ENCODE measurements at places on chromosomes 13 and 19. TPM values are rescaled to one million over a fixed set of nuclear protein-coding genes. Genes with fewer than 3 reads are reported as not detected.

Gene PBX4
- not detected for total RNA-seq

Gene CEACAM1
- 0.36 TPM for total RNA-seq

Gene C19orf67
- not detected for total RNA-seq

Gene OBI1
- 6.7 TPM for total RNA-seq

Gene CGB3
- not detected for total RNA-seq

- H3K36me3 ChIP-seq = no peaks in the 10 kb centered on the region
- H3K4me3 ChIP-seq = no peak overlapping the region
- peaks cover 32% of the 10 kb centered on the region for H3K4me1 ChIP-seq
- H3K27me3 ChIP-seq = no peaks in the 10 kb centered on the region
These were observed 19.1 kb downstream of the GPR183 start for GRCh38 chr13:99288089-99288488.

GRCh38 chr13:20714563-20715329 is 11.2 kb downstream of the IL17D start:
- peak overlapping the region; percentile 80 for H3K27ac ChIP-seq
- H3K27me3 ChIP-seq = no peaks in the 10 kb centered on the region
- H3K4me1 ChIP-seq = peaks cover 46% of the 10 kb centered on the region
- peak overlapping the region; percentile 47 for H3K4me3 ChIP-seq
- DNase-seq = no peak

DNA sequence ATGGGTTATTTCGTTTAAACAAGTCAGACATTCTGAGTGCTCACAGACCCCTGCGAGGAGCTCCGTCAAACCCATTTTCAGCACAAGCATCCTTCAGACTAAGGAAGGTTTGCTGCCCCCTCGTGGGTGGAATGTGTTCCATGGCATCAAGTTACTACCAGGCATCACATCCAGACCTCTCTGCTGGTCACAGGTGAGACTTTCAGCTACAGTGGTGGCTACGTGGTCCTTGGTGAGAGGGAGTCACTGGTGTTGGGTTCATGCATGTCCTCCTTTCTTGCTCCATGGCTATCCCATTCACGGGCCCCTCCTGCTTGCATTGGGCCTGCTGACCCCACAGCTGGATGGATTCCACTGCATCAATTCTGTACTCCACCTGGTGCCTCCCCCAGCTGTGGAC is 9.1 kb upstream of the LILRB5 start:
- H3K27me3 ChIP-seq = no peaks in the 10 kb centered on the region
- DNase-seq = no peak
- H3K4me3 ChIP-seq = no peak overlapping the region
- no peak overlapping the region for H3K27ac ChIP-seq
- H3K36me3 ChIP-seq = no peaks in the 10 kb centered on the region
- no peaks in the 10 kb centered on the region for H3K4me1 ChIP-seq

DNA sequence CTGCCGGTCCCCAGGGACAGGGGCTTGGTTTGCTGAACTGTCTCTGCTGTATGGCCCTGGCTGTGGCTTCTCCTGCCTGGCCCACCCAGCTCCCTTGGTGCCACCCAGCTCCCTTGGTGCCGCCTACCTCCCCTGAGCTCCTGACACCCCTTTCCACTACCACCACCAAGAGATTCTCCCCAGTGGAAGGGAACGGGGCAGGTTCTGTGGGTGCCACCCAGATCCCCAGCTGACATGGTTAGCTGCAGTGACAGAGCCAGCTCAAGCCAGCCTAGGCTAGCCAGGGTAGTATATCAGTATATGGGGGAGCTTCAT is 28.5 kb upstream of the POP4 start:
- no peak for DNase-seq
- H3K4me3 ChIP-seq = no peak overlapping the region
- H3K27me3 ChIP-seq = peaks cover 17% of the 10 kb centered on the region

- H3K27me3 ChIP-seq = peaks cover 21% of the 10 kb centered on the region
- peak within 1 kb of the TSS; percentile 54 for H3K4me3 ChIP-seq
- DNase-seq = no peak
These were observed at the start of gene SPINT2 for GRCh38 chr19:38264486-38265212. Gene SPINT2, plus strand, starts transcription at chr19:38264573. Its CDS starts 320 bp downstream, at chr19:38264893.

- no peak overlapping the region for H3K4me3 ChIP-seq
- peaks cover 33% of the 10 kb centered on the region for H3K4me1 ChIP-seq
- no peaks in the 10 kb centered on the region for H3K36me3 ChIP-seq
These were observed 14.0 kb downstream of the ZNF552 start for GRCh38 chr19:57800696-57801095.

DNA sequence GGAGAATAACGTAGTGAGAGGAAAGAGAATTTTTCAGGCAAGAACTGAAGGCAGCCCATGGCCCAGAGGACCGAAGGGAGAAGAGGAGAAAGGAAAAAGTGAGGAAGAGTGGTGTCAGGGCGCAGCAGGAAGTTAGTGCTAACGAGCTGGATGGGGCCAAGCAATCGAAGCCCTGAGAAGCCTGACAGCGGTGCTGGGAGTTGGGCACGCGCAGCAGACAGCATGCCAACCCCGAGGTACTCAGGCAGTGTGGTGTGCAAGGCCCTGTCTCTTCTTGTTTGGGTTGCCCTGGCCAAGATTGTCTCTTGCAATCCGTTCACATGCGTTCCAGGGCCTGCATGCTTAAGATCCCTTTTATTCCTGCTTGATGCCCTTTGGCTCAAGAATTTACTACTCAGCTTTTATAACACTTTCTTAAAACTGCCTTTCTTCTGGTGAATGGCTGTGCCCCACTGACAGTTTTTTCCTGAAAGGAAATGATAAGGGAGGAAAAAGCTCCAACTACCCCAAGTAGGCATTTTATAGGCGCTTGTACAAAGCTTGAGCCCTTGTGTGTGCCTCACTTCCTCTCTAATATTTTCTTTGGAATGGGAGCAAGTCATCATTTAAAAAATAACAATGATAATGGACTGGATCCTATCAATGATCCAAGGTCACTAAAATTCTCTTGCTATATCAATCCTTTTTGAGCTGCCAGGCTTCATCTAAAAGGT is 115.4 kb downstream of the FLT1 start:
- H3K27me3 ChIP-seq = no peaks in the 10 kb centered on the region
- H3K36me3 ChIP-seq = no peaks in the 10 kb centered on the region
- H3K27ac ChIP-seq = no peak overlapping the region
- DNase-seq = no peak

- no peaks in the 10 kb centered on the region for H3K27me3 ChIP-seq
- H3K27ac ChIP-seq = no peak overlapping the region
- H3K36me3 ChIP-seq = no peaks in the 10 kb centered on the region
- no peak for DNase-seq
These were observed 107.2 kb downstream of the EDNRB start for GRCh38 chr13:77811381-77811780.

GRCh38 chr13:51848674-51849073 is 3.7 kb upstream of the TMEM272 start:
- H3K27ac ChIP-seq = no peak overlapping the region
- H3K36me3 ChIP-seq = no peaks in the 10 kb centered on the region
- H3K27me3 ChIP-seq = no peaks in the 10 kb centered on the region

DNA sequence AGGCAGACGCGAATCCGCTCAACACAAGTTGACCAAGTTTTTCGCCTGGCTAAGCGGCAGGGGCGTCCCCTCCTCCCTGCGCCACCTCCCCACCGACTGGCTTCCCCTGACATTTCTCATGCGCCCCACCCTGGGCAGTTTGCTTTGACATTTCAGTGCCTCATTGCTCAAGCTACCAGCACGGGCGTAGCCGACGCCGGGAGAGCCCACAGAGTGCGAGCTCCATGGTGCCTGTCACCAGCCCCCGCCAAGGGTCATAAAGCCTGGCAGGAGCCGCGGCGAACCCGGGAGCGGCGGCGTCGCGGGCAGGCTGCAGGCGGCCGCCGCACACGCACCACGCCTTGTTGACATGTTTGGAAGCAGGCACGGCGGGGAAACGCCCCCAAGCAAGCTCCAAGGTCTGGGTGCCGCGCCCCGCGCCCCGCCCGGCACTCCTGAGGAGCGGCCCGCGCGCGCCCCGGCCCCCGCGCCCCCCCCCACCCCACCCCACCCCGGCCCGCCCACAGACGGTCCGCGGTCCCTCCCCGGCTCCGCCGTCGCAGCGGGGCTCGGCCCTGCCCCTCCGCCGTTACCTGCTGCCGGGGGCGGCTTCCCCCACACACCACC is 601 bp downstream of the FBXL3 start:
- no peaks in the 10 kb centered on the region for H3K27me3 ChIP-seq
- H3K4me1 ChIP-seq = peaks cover 50% of the 10 kb centered on the region
- peak; percentile 88 for DNase-seq
- no peaks in the 10 kb centered on the region for H3K36me3 ChIP-seq
- peak overlapping the region; percentile 93 for H3K27ac ChIP-seq

DNA sequence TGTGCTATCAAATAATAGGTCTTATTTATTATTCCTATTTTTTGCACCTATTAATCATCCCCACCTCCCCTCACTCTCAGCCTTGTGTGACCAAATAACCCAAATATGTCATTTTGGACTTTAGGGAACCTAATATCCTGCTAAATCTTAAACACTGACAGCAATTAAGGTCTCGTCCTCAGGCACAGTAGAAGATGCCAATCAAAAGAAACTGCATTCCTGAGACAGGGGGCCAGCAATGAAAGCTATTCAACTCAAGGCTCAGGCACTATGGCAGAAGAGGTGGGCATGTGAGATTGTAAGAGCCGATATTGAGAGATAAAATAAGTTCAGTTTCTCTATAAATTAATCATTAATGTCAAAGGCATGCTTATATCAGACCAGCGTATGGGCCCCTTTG is 1437.7 kb upstream of the PCDH9 start:
- no peak for DNase-seq
- H3K36me3 ChIP-seq = no peaks in the 10 kb centered on the region
- no peaks in the 10 kb centered on the region for H3K4me1 ChIP-seq
- H3K27me3 ChIP-seq = no peaks in the 10 kb centered on the region

Measured in gastrocnemius medialis (tissue), 4 donors.